ENCODE measurements at places on chromosomes 3 and 15.
A peak's percentile ranks its signal among the peaks of the same experiment; 100 is the strongest.

GRCh38 chr3:9501226-9501625 lies 52.4 kb downstream of the LHFPL4 start:
- DNase-seq, result no peak

DNA sequence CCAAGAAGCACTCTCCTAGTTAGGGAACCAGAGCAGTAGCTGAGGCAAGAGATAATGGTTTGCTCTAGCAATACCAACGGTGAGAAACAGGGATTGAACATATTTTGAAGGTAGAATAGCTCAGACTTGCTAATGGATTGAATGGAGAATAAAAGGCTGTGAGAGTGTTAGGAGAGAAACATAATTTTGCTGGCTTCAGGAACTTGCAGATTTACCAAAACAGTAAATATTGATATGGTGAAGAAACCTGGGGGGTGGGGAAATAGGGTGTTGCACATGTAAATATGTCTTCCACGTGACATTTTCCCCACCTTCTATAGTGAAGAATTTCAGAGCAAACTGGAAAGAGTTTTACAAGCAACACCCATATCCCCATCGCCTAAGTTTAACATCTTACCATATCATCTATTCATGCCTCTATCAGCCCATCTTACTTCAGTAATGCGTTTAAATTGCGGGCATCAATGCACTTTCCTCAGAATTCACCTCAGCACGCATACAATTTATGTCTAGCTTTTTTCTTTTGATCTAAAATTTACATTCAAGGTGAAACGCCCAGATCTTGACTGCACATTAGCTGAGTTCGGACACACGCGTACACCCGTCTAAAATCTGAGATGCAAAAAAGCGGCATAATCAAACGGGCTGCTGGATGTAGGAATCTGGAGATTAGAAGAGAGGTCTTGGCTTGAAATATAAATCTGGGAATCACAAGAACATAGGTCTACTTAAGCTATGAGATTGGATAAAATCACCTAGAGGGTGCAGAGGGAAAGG lies 891 bp upstream of the NR1D2 start:
- DNase-seq, result no peak

DNA sequence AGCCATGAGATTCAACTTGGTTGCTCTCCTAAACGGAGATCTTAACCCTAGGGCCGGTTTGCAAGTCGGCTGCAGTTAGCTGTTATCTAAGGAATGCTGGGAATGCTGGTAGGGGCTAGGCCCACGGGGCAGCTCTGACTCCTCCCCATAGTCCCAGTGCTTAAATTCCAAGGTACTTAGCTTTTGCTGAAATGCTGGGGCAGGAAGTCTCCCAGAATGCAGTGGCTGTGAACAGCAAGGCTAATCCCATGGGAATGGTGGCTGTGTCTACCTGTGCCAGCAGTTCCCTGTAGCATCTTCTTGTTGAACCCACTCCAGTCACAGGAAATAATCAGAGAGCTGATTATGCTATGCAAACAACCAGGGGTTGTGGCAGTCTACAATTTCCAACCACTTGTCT lies 102.5 kb upstream of the TJP1 start:
- DNase-seq, result peak; percentile 93

DNA sequence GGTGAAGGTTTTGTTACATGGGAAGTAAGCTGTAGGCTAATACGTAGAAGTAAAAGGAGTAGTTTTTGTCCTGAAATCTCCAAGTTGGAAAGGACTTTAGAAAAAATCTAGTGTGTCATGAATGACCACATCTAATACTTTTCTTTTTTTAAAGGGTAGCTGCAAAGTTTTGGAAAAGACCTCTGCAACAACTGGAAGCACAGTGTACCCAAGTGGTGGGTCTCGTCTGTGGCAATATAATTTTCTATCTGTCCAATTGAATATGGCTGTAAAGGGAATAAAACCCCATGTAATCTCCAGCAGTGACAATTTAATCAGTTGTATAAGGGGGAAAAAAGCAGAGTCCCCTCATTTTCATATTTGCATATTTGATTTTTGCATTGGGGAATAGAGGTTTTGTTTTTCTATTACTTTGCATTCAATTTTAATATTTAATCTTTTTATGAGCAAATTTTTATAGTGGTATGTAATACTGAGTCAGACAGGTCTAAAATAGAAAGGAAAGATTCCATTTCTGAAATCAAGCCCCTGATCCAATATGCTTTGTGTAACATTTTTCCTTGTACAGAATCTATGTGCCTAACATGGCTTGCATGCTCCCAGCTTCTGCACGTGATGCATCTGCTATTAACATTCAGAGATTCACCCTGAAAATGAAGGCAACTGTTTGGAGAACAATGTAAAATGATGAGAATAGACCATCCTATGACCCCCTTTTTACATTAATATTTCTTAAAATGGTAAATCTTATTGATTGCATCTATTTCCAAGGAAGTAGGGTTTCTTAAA lies 531.4 kb downstream of the ZIC1 start:
- DNase-seq, result no peak

- DNase-seq, result no peak
Observed at GRCh38 chr15:95556225-95556624, 774.3 kb upstream of the NR2F2 start.

- DNase-seq, result no peak
Observed at GRCh38 chr15:31483986-31484951, 157.6 kb downstream of the KLF13 start.

DNA sequence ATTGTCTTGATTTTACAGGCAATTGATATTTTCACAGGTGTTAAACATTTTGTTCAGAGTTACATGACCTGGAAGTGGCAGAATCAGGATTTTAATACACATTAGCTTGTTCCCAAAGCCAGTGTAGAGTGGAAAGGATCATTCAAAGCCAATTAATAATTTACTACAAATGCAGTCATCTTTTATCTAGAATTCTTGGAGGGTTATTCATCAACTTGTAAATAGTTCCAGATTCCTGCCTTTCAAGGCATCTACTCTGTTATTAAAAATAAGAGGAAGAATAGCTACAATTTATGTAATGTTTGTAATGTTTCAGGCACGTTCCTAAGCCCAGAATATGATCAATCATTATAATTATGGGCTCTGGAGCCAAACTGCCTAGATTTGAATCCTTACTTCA lies 358.5 kb downstream of the ZNF385D start:
- peak; percentile 30 for DNase-seq

- no peak for DNase-seq
Observed at GRCh38 chr3:186361762-186362536, at the start of gene DGKG. Gene DGKG (minus strand): TSS chr3:186362234. CDS start chr3:186320459, 41,775 bp downstream.

GRCh38 chr3:143182866-143183664 lies 63.5 kb downstream of the CHST2 start:
- no peak for DNase-seq

- no peak for DNase-seq
Observed at GRCh38 chr3:89699229-89699628, 591.8 kb downstream of the EPHA3 start.

- no peak for DNase-seq
Observed at GRCh38 chr3:138684396-138684795, 75.8 kb downstream of the FAIM start.

Data from retinal pigment epithelial cell (primary cell).